ENCODE measurements at places on chromosomes 13 and 19.

GRCh38 chr13:21980049-21980448 is 309.2 kb downstream of the FGF9 start:
- no peak for DNase-seq

- peak; percentile 74 for DNase-seq
Measured at GRCh38 chr13:46160471-46161066, 21.4 kb downstream of the LCP1 start.

DNA sequence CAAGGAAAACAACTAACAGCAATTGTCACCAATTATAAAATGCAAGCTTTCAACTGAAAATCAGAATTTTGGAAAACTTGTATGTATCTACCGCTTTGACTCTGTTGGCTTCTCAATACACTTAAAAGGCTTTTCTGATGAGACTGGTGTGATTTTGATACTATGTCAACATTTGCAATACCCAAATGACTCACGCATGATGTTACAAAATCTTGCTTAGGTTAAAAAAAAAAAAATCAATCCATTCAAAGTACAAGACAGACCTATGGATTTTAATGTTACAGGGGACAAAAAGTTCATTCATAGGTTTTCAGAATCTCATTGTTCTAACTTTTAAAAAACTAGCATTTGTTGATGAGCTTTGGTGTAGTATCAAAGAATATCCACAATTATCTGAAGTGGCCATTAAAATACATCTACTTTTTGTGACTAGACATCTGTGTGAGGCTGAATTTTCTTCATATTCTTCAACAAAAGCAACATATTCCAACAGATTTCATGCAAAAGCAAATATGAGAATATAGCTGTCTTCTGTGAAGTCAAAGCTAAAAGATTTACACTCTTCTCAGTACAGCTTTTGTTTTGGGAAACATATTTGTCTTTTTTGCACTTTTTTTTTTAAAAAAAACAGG is 10.7 kb downstream of the ELF1 start:
- DNase-seq, result peak; percentile 82

DNA sequence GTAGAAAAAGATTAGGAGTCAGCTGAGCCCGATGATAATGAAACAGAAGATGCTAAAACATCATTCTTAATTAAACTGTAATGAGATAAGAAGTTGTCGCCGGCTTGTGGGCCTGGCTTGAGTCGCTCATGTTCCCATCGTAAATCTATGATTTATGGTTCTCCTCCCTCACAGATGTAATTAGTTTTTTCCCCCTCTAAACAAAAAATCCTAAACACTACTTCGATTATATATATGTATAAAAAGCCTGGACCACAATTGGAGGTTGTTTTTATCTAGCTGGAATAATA is 151.3 kb downstream of the PTPRS start:
- no peak for DNase-seq

- DNase-seq, result no peak
Measured at GRCh38 chr13:32039528-32039927, 8.0 kb downstream of the FRY start.

DNA sequence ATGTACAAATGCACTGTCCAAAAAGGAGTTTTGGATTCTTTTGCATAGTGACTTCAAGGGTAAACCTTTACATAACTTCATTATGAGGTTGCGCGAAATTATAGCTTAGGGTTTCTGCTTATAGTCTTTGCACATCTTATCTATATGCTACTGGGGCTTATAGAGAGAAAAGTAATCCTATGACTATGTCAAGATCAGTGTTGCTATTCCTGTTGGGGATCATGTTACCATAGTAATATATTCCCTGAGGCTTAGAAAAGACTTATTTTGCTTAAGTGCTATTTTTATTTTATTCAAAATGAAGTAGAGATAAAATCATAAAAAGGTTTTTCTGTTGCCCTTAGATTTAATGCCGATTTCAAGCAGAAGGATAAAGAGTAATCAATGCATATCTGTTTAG is 14.7 kb upstream of the POSTN start:
- no peak for DNase-seq

DNA sequence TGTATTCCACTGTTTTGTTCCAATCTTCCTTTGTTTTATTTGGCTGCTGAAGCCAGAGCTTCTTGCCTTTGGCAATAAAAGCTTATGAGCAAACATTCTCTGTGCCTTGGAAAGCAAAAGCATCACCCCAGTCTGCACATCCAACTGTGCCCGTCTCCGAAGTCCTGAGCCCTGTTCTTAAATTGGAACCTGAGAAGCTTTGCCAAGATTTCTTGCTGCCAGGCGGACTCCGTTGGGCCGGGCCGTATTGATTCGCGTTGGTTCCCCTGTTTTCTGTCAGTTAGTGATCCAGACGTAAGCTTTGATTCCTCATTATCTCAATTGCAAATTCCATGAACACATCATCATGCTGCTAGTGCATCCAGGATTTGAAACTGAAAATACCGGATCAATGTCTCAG is 793.0 kb downstream of the OLFM4 start:
- DNase-seq, result no peak

GRCh38 chr13:45103449-45103848 is 16.9 kb upstream of the GTF2F2 start:
- DNase-seq, result no peak

DNA sequence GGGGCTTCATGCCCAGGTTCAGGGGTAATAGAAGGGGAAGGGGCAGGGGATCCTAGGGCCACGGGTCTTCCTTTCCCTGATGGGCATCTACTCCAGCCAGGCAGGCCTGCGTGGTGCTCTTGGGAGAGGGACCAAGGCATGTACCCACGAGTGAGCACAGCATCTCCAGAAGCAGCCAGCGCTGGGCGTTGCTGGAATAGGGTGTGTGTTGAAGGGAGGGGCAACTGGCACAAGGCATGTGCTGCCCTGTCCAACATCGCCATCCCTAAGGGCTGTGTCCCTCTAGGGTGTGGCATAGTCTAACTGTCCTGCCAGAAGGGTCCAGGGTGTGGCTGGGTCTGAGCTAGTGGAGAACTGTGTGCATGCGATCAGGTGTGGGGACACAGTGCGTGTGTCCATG is 2.9 kb downstream of the NOTCH3 start:
- no peak for DNase-seq

- no peak for DNase-seq
Measured at GRCh38 chr13:113863524-113864272, at the start of gene GAS6. TSS of gene GAS6 (minus strand) at chr13:113864076. CDS start at chr13:113863920, 156 bp downstream.

GRCh38 chr19:3656747-3657394 is 30.3 kb upstream of the CACTIN start:
- DNase-seq, result no peak

DNA sequence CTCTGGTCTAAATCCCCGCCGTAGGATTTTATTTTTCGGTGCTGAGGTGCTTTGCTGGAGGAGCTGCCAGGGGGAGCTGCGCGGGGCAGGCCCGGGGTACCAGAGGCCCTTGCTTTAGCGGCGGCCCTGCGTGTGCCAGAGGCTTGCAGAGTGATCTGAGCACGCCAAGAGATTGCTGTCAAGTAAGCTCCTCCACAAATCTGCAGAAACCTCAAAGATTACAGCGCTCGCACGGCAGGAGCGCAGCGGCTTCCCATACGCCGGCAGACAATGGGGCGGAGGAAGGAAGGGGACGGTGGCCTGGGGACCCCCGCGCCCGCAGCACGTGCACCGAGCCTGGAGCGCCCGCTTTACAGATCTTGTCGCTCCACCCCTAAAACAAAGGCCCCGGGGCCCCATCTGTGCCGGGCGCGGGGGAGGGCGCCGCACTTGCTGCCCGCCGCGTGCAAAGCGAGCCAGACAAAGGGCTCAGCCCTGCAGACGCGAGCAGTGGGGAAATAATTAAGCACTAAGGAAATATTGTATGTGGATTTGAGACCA is 9.1 kb upstream of the C19orf12 start:
- no peak for DNase-seq

DNA sequence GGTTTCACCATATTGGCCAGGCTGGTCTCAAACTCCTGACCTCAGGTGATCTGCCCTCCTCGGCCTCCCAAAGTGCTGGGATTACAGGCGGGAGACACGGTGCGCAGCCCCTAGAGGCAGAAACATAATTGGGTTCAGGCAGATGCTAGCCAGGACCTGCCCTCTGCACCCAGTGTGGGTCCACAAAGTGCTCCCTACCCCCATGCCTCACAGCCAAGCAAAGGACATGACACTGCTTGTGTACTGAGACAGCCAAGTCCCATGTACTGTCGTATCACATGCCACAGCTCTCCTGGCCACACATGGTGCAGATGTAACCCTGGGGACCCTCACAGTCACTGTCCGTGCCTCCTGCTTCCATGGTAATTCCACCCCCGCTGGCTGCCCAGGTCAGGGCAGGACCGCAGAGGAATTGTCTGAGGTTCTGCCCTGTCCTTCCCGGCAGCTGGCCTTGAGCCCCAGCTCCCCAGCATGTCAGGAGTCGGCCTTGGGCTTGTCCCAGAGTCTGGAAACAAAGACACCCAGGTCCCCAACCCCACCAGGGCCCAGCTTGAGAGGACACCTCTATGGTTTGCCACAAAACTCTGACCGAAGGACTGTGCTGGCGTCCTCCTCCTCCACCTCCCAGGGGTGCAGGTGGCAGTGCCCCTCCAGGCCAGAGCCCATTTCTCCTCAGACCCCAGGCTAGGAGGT is 7.6 kb downstream of the PRR36 start:
- DNase-seq, result no peak

- DNase-seq, result no peak
Measured at GRCh38 chr19:51441410-51442390, 16.6 kb downstream of the SIGLEC8 start.

DNA sequence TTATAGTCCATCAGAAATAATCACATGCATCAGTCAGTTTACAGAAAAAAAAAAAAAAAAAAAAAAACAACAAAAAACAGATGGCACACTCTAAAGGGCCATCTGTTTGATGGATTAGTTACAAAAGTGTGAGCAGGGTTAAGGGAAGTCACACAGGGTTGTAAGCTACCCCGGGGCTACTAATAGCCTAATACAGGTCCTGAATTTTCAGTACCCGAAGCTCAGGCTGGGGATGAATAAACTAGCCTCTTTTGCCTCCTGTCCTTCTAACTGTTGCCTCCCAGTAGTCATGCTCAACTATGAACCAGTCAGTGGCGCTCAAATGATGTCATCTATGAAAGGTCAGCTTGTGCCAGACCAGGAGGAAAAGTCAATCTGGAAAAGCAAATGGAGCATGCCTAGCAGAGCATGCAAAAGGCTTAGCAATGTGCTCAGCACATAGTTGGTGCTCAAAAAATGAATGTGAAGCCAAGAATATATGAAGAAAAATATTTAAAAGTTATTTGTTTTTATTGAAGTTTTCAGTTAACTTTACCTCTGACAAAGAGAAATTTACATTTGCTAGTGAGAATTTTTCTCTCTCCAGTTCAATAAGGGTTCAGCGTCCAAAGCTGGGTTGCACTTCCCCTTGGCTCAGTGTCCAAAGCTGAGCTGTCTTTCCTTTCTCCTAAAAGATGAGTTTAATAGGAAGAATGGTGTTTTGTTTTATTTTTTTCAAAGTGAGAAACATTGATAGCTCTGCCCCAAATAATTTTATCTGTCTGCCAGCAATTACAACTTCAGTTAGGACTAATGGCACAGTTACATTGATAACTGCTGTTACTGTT is 30.8 kb upstream of the LRCH1 start:
- DNase-seq, result no peak

GRCh38 chr19:13138916-13139198 is 11.3 kb downstream of the STX10 start:
- no peak for DNase-seq

DNA sequence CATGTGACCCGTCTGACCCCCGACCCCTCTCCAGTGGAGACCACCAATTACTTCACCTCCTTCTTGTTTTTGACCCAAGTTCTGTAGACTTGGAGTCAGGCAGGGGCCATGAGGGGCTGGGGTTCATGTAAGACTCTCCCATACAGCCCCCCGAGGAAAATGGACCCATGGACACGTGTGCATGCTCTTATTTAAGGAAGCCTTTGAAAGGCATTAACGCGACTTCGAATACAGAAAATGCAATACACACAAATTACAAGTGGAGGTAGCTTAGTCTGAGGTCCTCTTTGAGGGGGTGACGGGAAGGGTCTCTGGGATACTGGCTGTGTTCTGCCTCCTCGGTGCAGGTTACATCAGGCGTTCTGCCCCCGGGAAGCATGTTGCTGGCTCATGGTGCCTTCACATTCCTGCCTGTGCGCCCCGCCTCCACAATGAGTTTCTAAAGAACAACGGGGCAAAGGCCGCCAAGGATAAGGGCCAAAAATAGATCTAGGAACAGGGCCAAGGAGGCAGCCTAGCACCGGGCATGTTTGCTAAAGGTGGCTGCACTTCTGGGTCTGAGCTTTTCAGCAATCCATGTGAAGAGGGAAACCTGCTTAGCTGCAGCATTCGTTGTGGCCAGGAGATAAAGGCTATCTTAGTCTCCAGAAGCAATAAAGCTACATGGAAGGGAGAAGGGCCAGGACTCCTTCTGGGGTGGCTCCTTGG is 54.5 kb downstream of the RAB20 start:
- no peak for DNase-seq

DNA sequence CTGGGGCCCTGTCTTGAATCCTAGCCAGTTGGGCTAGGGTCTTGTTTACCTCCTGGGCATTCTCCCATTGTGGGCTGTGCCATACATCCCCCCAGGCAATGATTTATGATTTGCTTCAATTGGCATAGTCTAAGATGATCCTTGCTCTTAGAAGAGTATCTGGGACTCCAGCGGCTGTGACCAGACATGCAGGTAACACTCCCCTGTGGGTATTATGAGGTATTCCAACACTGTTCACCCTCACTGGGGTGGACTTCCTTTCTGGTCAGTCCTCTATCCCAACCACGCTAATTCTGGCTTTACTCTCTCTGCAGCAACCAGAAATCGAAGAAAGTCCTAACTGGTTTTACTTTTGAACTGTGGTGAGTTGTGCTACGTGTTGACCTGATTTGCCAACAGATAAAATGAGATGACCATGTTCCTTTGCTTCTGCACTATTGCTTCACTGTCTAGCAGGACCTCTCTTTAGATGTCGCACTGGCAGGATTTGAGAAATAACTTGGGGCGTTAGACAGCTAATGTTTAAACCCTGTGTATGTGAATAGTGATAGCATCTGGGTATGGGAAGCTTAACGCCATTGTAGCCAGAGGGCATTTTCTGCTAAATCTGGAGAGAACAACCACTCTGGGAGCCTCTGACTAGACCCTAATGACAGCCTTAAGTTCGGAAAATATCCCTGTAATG is 6.7 kb upstream of the LRCH1 start:
- no peak for DNase-seq

Measured in hematopoietic multipotent progenitor cell treated with erythropoietin and hydrocortisone succinate and interleukin-3 and kit ligand, for 17 days (in vitro differentiated cells).